ENCODE measurements at places on chromosomes 5 and 9.

GRCh38 chr9:4298255-4299004 lies 1.4 kb downstream of the GLIS3 start:
- DNase-seq, result no peak

- DNase-seq, result no peak
Observed at GRCh38 chr9:75168270-75169178, 80.2 kb downstream of the OSTF1 start.

- no peak for DNase-seq
Observed at GRCh38 chr5:6644794-6645241, 11.6 kb downstream of the SRD5A1 start.

DNA sequence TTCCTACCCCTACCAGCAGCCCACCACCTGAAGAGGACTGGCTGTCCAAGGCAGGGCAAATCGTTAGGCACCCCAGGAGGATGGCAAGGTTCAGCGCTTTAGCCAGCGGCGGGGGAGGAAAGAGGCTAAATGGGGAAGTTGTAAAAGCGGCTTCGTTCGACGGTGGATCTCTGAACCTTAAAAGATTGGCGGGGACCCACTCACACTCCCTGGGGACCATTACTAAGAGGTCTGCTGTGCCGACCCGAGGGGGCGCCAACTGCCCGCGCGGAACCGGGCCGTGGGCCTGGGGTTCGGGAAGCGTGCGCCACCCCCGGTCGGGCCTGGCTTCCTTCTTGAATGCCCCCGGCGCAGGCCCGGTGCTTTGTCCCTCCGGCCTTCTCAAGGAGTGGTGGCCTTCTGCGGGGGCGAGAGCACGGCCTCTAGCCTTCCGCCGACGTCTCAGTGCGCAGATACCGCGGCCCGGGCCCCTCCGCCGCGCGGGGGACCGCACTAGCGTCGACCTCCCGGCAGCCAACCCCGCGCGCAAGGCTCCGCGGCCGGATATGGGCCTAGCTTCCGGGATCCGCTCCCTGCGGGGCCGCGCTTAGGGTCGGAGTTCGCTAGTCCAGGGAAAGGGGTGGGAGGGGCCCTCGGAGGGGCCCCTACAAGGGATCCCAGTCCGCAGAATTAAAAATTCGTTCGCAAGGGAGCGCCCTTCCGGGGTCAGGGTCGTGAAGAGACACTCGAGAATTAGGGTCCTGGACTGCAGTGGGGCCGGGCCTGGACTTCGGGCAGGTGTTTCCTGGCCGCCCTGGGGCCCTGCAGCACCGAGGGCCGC lies 10.5 kb downstream of the NR2F1-AS1 start:
- DNase-seq, result no peak

DNA sequence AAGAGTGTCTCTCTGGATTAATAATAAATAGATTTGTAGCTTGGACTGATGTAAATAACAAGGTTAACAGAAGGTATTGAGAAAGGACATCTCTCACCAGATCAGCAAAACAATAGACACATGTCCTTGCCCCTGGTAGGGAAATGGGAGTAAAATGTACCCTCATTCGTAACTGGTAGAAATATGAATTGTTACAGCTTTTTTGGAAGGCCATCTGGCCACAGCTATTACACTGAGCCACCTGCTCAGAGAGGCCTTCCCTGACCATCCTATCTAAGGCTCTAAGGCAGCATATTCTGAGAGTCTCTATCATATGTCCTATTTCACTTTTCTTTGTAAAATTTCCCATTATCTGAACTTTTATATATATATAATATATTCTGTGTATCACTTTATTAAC lies 129.1 kb upstream of the MAP1B start:
- DNase-seq, result no peak

DNA sequence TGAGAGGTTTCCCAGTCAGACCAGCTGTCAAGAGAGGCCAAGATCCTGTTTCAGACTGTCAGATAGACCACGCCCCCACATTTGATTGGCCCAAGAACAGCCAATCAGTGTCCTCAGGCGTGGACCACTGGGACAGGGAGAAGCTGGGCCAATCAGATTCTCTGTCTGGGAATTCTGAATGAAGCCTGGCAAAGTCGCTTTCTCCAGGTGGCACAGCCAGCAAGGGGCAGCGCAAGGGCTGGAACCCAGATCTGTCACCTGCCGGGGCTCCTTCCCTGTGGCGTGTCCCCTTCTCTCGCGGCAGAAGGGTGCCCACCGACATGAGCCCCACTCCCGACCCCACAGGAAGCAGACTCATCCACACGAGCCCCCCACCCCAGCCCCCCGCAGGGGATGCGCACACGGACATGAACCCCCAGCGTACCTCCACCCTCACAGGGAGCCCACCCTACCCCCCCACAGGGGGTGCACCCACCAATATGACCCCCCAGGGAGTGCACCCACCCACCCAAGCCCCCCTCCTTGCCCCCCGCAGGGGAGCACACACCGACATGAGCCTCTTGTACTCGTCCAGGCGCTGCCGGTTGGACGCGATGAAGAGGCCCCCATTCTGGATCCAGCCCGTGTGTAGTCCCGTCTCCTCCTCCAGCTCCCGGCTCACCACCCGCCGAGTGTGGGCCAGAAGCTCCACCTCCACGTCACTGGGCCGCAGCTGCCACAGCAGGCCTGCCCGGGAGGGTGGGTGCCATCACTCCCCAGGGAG lies 6.1 kb downstream of the SARDH start:
- DNase-seq, result no peak

GRCh38 chr5:95759634-95760033 lies 28.5 kb downstream of the RHOBTB3 start:
- DNase-seq, result no peak

GRCh38 chr5:42043400-42043799 lies 118.3 kb downstream of the FBXO4 start:
- DNase-seq, result no peak

- no peak for DNase-seq
Observed at GRCh38 chr5:54533541-54534190, 16.1 kb downstream of the SNX18 start.

- DNase-seq, result no peak
Observed at GRCh38 chr9:69976152-69976551, 67.5 kb upstream of the MAMDC2 start.

- DNase-seq, result no peak
Observed at GRCh38 chr9:135802876-135803419, 101.0 kb downstream of the KCNT1 start.

GRCh38 chr5:112154940-112155686 lies 264.0 kb downstream of the EPB41L4A start:
- DNase-seq, result no peak

- no peak for DNase-seq
Observed at GRCh38 chr5:14700478-14701436, 36.2 kb downstream of the OTULIN start.

- DNase-seq, result no peak
Observed at GRCh38 chr5:147708708-147709107, 73.8 kb downstream of the JAKMIP2 start.

- DNase-seq, result no peak
Observed at GRCh38 chr5:14197056-14197455, 53.9 kb downstream of the TRIO start.

GRCh38 chr5:85108471-85108870 lies 723.8 kb upstream of the EDIL3 start:
- no peak for DNase-seq
